ENCODE measurements at places on chromosomes 2 and 18.
A peak's percentile ranks its signal among the peaks of the same experiment; 100 is the strongest.

GRCh38 chr2:127128445-127128904, 21.5 kb upstream of the BIN1 start:
- peak; percentile 41 for DNase-seq

- DNase-seq = no peak
Observed at GRCh38 chr18:55400081-55400480, 187.9 kb downstream of the TCF4 start.

- DNase-seq = no peak
Observed at GRCh38 chr18:13165636-13166423, 52.7 kb upstream of the LDLRAD4 start.

GRCh38 chr2:181371195-181371594, 86.0 kb upstream of the ITGA4 start:
- DNase-seq = no peak

DNA sequence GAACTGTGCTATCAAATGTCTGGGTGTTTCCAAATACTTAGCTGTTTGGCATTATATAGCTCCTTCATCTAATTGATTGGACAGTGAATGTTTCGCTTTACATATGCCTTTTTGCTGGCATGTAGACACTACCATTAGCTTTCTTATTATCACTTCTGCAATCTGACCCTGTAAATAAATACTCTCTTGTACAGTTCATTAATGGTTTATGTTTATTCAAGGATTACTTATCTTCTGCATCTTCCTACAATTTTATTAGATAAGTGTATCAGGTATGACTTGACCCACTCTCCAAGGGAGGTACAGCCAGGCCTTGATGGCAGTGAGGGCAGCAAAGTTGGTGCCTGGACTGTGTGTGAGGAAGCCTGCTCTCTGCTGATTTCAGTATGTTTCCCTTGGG, 614.1 kb upstream of the SETBP1 start:
- no peak for DNase-seq

GRCh38 chr18:78703291-78703690, 276.3 kb upstream of the SALL3 start:
- DNase-seq = no peak

GRCh38 chr2:237309011-237309410, 105.0 kb downstream of the COL6A3 start:
- no peak for DNase-seq

DNA sequence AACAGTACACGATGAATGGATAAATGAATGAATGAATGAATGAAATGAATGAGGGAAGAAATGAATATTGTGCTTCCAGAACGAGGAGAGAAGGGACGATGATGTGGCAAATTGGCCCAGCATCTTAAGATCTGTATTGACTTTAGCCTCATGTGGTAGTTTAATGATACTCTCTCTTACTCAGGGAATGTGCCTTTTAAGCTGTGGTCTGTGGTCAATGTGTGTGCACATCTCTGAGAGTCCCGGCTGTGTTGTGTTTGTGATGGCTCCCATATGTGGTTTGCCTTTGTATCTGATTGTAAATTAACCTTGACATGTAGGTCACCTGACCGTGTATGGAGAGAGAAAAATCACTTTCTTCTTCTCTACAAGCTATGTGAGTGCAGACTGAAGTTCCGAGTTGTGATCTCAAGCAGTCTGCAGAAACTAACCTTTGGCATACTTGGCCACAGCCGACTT, 91.2 kb downstream of the NEDD4L start:
- DNase-seq = peak; percentile 85

- no peak for DNase-seq
Observed at GRCh38 chr2:128441341-128442052, 122.8 kb upstream of the HS6ST1 start.
